ENCODE measurements at places on chromosomes 4 and X.

DNA sequence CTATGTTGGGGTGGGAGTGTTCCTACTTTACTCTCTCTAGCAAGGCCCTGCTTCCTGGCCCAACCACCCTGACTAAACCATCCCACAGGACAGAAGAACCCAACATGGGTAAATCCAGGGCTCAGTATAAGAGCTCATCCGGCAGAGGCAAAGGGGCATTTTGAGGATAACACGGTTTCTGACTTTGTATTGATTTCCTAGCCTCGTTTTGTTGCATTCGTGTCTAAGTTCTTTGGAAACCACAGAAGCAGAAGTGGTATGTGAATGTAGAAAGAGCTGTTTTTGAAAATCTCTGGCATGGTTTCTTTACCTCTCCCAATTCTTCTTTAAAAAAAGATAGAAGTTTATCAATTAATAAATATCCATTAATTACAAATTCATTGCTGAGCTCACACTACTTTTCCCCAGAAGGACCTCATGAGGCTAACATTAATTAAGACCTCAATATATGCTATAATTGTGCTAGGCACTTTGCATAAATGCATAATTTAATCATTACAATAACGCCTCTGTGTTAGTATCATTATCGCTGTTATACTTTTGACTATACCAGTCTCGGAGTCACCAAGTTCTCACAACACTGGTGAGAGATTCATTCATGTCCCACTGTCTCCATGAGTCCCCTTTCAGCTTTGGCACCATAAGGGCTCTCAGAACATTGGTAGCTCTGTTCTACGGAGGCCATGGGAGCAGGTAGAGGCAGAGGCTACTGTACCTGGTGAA, 5.8 kb upstream of the CLNK start:
- no peak for DNase-seq

GRCh38 chr4:138188406-138189084, 53.6 kb downstream of the SLC7A11 start:
- DNase-seq, result no peak

DNA sequence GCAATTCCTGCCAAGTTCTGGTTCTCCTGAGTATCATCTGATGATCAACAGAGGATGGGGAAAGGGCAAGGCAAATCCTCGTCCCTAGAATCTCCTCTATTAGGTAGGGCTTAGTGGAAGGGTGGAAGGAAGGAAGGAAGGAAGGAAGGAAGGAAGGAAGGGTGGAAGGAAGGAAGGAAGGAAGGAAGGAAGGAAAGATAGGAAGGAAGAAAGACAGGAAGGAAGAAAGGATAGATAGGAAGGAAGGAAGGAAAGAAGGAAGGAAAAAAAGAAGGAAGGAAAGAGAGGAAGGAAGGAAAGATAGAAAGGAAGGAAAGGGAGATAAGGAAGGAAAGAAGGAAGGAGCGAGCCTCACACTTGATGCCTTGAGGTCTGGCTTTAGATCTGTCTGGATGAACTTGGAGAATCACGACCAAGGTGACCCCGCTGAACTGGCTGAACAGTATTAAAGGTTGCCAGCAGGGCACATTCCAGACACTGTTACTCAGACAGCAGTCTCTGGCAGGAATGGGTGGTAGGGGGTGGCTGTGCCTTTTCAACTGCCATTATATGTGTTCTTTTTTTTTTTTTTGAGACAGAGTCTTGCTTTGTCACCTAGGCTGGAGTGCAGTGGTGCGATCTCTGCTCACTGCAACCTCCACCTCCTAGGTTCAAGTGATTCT, 57.1 kb downstream of the MAP7D2 start:
- no peak for DNase-seq

GRCh38 chrX:41490446-41490845, 43.3 kb downstream of the NYX start:
- DNase-seq, result no peak

DNA sequence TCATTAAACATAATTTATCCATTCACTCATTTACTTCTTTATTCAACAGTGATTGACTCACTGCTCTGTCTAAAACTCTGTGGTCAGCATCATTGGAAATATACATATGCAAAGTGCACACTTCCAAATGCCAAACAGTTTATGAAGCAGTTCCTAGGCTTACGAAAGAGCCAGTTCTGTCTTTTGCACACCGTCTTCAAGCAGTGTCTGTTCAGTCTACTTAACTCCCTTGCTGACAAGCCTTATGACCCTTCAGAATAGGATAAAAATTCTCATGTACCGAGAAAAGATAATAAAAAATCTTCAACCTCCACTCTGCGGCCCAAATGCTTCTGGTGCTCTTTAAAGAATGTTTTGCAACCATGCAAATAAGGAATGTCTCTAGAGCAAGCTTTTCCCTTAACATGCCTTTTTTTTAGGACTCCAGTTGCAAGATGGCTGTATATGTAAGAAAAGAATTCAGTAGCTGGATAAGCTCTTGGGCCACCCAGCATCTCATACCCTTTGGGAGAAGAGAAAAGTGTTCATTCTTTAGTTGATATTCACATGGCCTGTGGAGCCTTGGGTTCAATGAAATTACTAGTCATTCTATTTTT, 1037.0 kb upstream of the SLIT2 start:
- DNase-seq, result no peak

DNA sequence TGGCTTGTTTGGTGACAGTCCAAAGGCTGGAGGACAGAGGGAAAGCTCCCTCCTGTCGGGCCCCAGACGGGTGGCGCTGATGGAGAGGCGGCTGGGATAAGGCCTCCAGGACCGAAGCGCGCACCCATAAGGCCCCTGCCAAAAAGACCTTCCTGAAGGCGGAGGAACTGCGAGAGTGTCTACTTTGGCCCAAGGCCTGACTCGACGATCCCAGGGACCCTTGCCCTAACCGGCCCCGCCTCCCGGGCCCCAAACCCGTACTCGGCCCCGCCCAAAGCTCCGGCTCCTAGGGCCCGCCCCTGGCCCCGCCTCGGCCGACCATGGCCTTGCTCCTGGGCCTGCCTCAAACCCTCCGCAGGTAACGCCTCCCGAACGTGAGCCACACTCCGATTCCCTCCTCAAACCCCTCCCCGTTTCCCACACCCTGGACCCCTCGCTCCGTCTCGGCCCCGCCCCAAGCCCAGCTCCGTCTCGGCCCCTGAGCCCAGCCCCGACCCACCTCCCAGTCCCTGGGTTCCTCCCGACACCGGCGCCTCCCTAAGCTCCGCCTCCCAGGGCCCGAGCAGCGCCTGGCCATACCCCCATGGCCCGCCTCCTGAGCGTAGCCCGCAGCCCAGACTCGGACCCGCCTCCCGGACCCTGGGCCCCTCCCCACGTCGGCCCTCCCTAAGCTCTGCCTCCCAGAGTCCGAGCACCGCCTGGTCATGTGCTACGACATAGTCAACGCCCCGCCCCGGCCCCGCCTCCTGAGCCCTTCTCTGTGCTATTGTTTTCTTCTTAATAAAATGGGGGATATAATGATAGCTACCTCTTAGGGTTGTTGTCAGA, 90.0 kb upstream of the DRD5 start:
- peak; percentile 82 for DNase-seq

DNA sequence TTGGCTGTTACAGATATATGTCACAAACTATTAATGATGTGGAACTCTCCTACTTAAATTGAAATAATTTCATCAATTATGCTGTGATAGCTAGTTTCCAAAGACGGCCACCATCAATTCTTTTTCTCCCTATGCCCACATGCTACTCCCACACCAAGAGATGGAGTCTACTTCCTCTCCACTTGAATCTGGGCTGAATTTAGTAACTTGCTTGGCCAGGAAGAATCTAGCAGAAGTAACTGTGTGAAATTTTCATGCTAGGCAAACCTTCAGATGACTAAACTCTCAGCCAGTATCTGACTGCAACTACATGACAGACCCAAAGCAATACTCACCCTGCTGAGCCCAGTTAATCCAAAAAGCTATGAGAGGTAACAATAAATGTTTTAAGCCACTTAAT, 3.2 kb downstream of the SEPSECS start:
- no peak for DNase-seq

- DNase-seq, result no peak
Observed at GRCh38 chr4:1349359-1350168, 2.6 kb downstream of the UVSSA start.

DNA sequence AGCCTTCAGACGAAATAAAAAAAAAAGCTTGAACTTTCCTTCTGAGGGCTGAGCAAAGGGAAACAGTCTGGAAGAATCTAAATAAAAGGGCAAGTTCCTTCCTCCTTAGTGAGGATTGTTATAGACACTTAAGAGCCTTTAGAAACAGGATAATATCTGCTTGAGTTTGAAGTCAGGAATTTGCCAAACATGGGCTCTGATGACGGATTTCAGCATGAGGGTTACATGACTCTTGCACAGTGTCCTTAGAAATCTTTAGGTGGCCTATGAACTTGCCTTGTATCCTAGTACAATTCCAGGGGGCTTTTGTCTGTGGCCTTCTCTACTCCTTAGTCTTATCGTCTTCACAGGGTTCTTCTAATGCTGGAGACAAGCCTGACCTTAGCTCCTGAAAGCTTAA, 94.1 kb downstream of the RLIM start:
- no peak for DNase-seq

DNA sequence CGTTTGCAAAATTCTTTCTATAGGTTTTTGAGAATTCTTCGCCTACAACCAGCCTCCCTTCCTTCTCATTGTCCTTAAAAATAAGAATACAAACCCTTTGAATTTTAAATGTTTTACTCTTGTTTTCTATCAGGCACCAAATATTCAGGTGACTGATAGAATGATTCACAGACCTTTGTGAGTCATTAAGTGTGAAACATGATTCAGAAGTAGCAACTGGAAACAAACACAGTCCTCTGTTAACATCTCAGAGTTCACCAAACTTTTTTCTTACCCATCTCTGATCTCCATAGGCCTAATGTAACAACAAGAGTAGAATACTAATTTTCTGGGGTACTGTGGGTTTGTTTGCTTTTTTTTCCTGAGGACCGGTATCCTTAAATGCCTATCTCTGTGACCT, 63.4 kb upstream of the MAB21L2 start:
- no peak for DNase-seq

DNA sequence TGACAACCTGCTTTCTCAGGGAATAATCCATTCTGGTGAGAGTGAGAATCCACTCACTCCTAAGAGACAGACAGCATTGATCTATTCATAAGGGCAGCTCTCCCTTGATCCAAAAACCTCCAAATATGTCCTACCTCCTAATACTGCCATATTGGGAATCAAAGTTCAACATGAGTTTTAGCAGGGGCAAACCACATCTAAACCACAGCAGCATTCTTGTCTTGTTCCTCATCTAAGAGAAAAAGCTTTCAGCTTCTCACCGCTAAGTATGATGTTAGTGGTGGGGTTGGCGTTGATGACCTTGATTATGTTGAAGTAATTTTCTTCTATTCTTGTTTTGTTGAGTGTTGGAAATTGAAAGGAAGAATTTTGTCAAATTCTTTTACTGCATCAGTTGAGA, 69.6 kb downstream of the SERTM2 start:
- DNase-seq, result no peak

GRCh38 chr4:100588076-100588475, 70.3 kb upstream of the EMCN start:
- DNase-seq, result no peak

- no peak for DNase-seq
Observed at GRCh38 chrX:154986826-154987575, 35.5 kb downstream of the F8 start.

DNA sequence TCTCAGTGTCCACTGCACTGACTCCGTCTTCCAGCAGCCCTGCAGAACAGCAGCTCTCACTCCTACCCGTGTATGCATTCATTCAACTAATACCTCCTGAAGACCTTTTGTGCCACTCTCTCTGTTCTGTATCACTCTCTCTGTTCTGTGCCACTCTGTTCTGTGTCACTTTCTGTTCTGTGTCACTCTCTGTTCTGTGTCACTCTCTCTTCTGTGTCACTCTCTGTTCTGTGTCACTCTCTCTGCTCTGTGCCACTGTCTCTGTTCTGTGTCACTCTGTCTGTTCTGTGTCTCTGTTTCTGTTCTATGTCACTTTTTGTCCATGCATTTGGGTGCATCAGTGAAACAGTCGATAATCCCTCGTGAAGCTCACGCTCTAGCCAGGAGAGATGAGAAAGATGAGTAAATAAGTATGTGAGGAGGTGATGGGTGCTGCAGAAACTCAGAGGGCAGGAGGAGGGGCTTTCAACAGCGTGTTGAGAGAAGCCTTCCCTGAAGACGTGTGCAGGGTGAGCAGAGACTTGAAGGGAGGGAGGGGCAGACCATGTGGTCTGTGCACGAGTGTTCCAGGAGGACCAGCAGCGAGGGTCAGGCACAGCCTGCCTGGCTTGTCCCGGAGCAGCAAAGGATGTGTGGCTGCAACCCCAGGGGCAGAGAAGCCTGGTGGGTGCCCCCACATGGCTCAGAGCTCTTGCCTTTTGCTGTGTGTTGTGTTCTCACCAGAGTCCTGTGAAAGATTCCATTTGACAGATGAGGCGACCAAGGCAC, 8.9 kb downstream of the PIGG start:
- DNase-seq, result no peak

DNA sequence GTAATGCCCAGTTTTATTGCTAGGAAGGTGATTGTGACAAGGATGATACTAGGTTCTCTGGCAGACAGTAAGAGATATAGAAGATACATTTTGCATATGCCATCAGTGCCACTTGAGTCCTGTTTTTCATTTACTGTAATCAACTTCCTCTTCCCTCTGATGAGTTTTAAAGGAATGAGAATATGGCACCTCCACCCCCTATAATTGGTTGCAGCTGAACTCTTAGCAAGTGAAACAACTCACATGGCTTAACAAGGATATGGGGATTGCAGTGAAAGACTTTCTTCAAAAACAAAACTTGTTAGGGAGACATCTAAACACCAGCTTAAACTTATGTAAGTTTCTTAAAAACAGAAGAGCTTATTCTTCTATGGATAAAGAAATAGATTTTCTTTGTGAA, 90.0 kb downstream of the AREG start:
- no peak for DNase-seq

DNA sequence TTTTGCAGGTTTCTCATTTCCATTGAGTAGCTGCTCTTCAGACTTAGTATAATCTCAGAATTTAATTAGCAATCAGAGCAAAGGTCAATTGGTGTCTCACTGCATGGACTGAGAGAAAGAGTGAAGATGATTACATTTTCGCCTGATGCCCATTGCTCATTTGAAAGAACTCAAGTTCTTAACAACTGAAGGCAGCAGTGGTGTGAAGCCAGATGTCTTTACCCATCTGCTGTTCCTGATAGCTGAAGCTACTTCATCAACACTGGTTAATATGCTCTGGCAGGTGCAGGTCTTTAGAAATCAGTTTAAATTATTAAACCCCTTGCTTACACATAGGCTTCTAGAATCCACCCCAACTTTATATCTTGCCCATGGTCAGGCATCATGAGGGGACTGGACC, 64.5 kb upstream of the FRAS1 start:
- no peak for DNase-seq

DNA sequence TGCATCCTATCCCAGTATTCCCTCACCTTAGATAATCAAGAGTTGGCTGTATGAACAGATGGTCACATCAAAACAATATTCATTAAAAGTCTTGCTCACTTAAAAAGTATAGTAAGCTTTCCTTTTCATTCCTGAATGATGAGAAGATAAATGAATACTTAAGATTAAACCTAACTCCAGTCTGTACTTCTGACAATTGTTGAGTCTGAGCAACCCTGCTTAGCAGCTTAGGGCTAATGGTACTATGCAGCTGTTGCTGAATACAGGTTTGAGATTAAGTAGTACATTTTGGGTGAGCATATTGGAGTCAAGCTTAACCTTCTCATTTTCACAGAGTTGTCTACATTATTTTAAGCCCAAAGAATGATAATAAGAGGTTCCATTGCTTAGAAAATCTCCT, 121.7 kb upstream of the ETNPPL start:
- DNase-seq, result no peak

GRCh38 chr4:2832309-2832980, 11.2 kb upstream of the ADD1 start:
- no peak for DNase-seq

- no peak for DNase-seq
Observed at GRCh38 chr4:56611501-56611900, 69.6 kb downstream of the HOPX start.

GRCh38 chr4:169745291-169745690, 12.5 kb downstream of the HPF1 start:
- no peak for DNase-seq
